Activated T-cell treated with anti-CD3 and anti-CD28 coated beads for 48 hours (primary cell): ENCODE measurements at places on chromosomes 3 and 15.
A peak's percentile ranks its signal among the peaks of the same experiment; 100 is the strongest.

- no peak for DNase-seq
Measured at GRCh38 chr3:138945709-138946662, 951 bp downstream of the FOXL2 start.

- DNase-seq: no peak
Measured at GRCh38 chr15:81776976-81777375, 268.8 kb downstream of the MEX3B start.

DNA sequence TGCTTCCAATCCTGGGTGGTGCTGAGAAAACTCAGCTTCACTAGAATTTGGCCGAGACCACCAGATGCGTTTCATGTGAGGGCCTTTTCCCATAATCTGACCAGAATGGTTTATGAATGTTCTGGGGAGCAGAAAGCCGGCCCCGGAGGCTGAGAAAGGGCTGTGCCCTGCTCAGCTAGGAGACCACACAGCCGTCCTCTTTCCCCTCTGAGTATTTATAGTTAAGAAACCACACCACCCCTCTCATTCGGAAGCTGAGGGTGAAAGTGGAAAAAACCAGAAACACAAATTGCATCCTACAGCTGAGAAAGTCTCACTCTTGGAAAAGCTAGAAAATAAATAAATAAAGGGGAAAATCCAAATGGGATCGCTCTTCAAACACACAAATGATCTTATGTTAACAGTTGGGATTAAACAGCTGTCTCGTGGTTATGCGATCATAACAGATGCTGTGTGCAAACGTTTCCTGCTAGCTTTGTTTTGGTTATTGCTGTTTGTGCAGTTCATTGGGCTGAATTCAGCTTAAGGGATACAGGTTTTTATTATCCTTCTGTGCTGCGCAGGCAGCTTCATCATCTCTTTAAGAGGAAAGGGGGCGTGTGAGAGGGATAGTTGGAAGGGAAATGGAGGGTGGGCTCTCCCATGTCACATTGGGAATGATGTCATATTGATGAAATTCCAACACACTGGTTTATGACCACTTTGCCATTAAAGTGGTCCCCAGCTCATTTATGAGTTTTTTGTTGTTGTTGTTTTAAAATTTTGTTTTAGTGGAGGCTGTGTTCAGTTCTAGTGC is 1026.2 kb upstream of the NR2F2 start:
- no peak for DNase-seq

GRCh38 chr3:50340448-50341329 is at the start of gene RASSF1:
Gene RASSF1 (minus strand): TSS chr3:50340836. CDS start chr3:50340805, 31 bp downstream.
- peak; percentile 77 for DNase-seq

DNA sequence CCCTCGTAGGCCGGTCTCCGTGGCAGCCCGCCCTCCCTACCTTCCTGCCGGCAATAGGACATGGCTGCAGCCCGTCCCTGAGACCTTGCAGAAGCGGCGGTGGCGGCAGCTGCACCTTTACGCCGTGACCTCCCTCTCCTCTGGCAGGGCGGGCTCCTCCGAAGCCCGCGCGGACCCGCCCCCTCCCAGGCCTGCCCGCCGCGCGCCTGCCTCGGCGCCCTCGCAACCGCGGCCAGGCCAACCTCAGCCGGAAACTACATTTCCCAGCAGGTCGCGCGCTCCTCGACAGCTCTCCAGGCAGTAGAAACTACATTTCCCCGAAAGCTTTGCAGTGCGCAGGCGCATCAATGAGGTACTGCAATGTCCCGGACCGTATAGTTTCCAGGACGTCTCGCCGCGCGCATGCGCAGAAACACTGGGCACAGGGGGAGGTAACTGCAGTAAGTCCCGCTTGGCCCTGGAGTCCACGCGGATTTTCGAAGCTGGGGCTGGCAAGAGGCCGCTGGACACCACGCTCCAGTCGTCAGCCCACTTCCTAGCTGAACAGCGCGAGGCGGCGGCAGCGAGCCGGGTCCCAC is at the start of the genes CHCHD4 and TMEM43:
CHCHD4 (minus strand) TSS at position 256 of the 578 bp plus-strand sequence; CDS start at position 62, 194 bp downstream.
TMEM43 (plus strand) TSS at position 438 of the 578 bp plus-strand sequence. CDS start 142 bp downstream, outside the sequence.
- peak; percentile 92 for DNase-seq

- DNase-seq: no peak
Measured at GRCh38 chr15:32873284-32874114, 155.7 kb downstream of the GREM1 start.

- DNase-seq: no peak
Measured at GRCh38 chr15:99969261-99969920, 236.2 kb upstream of the LYSMD4 start.

- DNase-seq: no peak
Measured at GRCh38 chr3:64927689-64928088, 239.9 kb upstream of the ADAMTS9 start.

GRCh38 chr3:136789976-136790375 is 28.9 kb upstream of the SLC35G2 start:
- no peak for DNase-seq
